ENCODE measurements at places on chromosomes 16 and 17.

GRCh38 chr17:28247671-28248555 lies 71.1 kb upstream of the TMEM97 start:
- no peak for DNase-seq

DNA sequence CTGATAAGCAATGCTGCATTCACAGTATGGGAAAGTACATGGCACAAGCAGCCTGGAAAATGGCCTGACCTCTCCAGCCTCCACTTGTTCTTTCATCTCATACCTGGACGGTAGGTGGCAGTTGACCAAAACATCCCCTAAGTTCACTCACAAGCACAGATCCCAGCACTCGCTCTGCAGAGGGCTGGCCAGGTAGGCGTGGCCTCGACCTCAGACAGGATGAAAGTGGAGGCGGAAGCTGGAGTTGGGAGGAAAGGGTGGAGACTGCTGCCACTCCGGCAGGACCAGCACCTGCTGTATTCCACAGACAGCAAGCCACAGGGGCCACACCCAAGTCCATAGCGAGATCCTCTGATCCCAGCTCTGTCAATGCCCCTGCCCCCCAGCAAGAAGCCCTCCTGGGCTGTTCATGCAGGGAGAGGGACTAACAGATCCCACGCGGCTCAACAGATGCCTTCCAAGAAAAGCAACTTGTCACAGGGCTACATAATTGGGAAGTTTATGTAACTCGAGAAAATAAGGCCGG lies 31.3 kb downstream of the ZCCHC14 start:
- no peak for DNase-seq

GRCh38 chr16:69718111-69718764 lies 8.1 kb downstream of the NQO1 start:
- DNase-seq, result no peak

DNA sequence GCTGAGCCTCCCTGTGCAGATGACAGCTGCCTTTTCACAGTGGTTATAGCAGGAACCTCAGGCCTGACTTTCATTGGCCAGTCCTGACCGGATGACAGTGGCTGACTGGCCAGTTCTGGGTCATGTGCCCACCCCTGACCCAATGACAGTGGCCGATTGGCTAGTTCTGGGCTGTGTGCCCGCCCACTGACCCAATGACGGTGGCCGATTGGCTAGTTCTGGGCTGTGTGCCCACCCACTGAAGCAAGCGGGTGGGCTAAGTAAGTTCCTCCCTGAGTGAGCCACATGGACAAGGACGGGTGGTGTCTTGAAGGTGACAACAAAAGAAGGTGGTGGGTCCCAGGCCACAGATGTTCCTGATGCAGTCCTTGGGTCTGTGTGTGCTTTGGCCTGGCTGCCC lies 9.5 kb downstream of the DEF8 start:
- DNase-seq, result no peak

DNA sequence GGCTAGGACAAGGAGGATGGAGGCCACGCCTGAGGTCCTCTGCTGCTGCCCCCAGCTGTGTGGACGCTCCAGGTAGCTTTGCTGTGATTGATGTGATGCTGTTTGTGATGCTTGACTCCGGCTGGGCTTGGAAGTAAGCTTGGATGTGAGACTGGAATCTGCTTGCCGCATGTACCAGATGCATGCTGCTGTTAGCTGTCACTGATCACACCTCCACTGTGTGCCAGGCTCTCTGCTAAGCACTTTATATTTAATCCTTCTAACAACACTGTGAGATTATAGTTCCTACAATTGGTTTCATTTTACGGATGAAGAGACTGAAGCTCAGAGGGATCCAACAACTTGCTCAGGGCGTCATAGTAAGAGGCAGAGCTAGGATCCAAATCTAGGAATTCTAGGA lies 23.5 kb downstream of the SNX29 start:
- DNase-seq, result no peak

- no peak for DNase-seq
These were observed 114.9 kb upstream of the TBX2 start for GRCh38 chr17:61284746-61285145.

DNA sequence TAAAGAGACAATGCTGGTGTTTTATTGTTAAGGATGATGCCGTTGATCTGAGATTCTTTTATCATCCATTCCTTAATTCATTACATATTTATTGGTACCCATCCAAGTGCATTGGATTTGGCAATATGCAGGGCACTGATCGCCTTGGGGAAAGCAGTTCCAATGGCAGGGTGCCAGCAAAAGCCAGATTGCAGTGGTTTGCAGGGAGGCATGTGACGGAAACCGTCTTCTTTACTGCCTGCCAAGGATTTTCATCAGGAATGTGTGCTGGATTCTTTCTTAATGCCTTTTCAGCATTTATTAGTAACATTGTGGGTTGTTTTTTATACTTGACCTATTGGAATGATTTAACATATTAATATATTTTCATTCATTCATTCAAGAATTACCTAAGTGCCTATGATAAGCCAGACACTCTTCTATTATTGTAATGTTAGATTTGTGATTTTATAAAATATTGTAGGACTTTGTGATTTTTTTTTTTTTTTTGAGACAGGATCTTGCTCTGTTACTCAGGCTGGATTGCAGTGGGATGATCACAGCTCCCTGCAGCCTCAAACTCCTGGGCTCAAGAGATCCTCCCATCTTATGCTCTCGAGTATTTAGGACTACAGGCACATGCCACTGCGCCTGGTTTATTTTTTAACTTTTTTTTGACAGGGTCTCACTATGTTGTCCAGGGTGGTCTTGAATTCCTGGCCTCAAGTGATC lies 93.4 kb upstream of the TNRC6A start:
- DNase-seq, result no peak

DNA sequence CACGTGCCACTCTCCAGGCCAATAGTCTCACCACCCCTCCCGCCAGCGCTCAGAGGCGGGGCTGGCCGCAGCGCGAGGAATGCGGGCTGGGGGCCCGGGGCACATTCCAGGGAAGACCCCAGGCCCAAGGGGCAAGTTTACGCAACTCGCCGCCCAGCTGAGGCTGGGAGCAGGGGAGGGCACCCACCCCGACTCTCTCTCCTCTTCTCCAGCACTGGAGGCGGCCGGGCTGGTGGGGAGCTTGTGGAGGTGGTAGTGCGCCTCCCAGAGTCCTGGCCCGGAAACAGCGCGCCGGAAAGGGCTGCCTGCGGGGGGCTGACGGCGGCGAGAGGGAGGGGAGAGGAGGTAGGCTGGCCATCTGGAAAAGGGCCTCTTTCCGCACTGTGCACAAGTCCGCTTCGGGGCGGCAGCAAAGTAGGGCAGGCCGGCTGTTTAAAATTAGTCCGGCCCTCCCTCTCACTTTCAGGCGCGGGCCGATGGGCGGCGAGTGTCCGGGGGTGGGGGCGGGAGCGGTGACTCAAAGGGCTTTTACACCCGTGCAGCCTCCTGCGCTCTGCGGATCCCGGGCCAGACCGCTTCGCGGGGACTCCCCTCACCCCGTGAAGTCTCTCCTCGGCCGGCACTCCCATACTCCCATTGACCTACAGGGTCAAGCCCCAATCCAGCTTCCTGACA lies 1.1 kb downstream of the FHOD1 start:
- DNase-seq, result no peak

Measured in activated naive CD4-positive, alpha-beta T cell treated with anti-CD3 and anti-CD28 coated beads, Interleukin-2, amount 50 U/mL, for 16 hours (primary cell).